ENCODE measurements at places on chromosomes 7 and 10. TPM values are rescaled to one million over a fixed set of nuclear protein-coding genes. Genes with fewer than 3 reads are reported as not detected.

GRCh38 chr10:88687853-88688467 is 18.1 kb upstream of the LIPK start:
- H3K4me1 ChIP-seq, result peaks cover 5% of the 10 kb centered on the region
- no peak for DNase-seq
- peaks cover 33% of the 10 kb centered on the region for H3K27me3 ChIP-seq
- no peak overlapping the region for H3K4me3 ChIP-seq
- no peak overlapping the region for H3K27ac ChIP-seq
- peaks cover under 1% of the 10 kb centered on the region for H3K36me3 ChIP-seq

DNA sequence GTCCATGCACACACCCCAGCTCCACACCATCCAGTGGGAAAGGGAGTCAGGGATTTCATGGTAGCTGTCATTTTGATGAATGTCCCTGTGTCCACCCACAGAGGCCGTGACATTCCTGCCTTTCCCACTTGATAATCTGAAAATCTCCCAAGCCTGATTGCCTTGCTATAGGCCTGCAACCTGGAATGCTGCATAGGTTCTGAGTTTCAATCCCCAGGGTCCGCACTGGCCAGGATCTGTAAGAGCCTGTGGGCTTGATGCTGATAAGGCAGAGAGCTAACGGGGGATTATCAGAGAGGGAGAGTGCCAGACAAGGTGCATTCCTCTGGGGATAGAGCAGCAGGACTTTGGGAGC is 57.5 kb downstream of the RBM20 start:
- no peak for DNase-seq
- H3K27me3 ChIP-seq, result no peaks in the 10 kb centered on the region
- H3K36me3 ChIP-seq, result no peaks in the 10 kb centered on the region
- H3K4me3 ChIP-seq, result no peak overlapping the region

- H3K27me3 ChIP-seq, result no peaks in the 10 kb centered on the region
- DNase-seq, result no peak
- H3K36me3 ChIP-seq, result no peaks in the 10 kb centered on the region
- no peak overlapping the region for H3K27ac ChIP-seq
- H3K4me3 ChIP-seq, result no peak overlapping the region
Observed at GRCh38 chr10:131213741-131214505, 97.6 kb downstream of the TCERG1L start.

FFAR4 gene
- not detected for total RNA-seq

DNA sequence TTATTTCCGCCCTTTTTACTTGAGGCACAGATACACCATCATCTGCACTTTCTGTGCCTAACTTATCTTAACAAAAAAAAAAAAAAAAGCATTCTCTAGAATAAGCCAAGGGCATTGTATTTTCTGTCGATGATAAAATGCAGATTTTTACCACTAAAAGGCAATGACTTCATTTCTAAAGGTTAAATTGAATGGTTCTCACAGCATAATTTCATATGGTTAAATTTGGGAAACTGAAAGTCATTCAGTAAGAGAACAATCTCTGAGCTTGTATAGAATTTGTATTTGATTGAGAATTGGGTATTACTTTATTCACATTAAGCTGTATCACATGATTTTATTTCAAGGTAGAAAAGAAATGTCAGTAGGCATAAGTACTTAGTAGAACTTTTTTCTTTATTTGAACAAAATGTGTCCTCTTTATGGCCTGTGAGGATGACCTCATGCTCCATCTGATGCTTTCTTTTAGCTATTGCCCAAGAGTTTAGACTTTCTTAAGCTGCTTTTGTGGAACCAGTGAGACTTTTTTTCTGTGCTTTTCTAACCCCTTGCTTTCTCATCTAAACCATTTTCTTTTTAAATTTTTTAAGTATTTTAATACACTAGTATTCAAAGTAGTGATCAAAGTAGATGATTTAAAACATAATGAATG is 110.3 kb downstream of the LRRC4 start:
- H3K36me3 ChIP-seq, result peaks cover 2% of the 10 kb centered on the region
- H3K4me3 ChIP-seq, result no peak overlapping the region

SVOPL gene
- total RNA-seq, result not detected

- H3K27ac ChIP-seq, result peak overlapping the region; percentile 83
- no peak overlapping the region for H3K4me3 ChIP-seq
- H3K4me1 ChIP-seq, result peaks cover 29% of the 10 kb centered on the region
Observed at GRCh38 chr7:107179326-107180164, 10.7 kb downstream of the HBP1 start.

DNA sequence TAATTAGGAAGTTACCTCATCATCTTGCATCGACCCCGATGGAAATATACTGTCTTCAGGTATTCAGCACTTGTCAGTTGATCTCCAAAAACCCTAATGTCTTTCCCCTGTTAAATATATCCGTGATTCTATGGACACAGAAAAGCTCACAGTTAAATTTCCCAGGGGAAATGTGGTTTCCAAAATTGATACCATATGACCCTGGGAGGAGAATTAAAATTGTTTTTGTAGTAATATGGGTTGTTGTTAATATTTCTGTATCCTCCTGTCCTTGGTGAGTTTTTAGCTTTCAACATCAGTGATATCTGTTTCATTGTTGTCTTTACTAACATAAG is 132.1 kb downstream of the CELF2 start:
- no peaks in the 10 kb centered on the region for H3K27me3 ChIP-seq
- DNase-seq, result no peak
- H3K27ac ChIP-seq, result peak overlapping the region; percentile 99
- peaks cover 87% of the 10 kb centered on the region for H3K4me1 ChIP-seq
- H3K36me3 ChIP-seq, result no peaks in the 10 kb centered on the region

DNA sequence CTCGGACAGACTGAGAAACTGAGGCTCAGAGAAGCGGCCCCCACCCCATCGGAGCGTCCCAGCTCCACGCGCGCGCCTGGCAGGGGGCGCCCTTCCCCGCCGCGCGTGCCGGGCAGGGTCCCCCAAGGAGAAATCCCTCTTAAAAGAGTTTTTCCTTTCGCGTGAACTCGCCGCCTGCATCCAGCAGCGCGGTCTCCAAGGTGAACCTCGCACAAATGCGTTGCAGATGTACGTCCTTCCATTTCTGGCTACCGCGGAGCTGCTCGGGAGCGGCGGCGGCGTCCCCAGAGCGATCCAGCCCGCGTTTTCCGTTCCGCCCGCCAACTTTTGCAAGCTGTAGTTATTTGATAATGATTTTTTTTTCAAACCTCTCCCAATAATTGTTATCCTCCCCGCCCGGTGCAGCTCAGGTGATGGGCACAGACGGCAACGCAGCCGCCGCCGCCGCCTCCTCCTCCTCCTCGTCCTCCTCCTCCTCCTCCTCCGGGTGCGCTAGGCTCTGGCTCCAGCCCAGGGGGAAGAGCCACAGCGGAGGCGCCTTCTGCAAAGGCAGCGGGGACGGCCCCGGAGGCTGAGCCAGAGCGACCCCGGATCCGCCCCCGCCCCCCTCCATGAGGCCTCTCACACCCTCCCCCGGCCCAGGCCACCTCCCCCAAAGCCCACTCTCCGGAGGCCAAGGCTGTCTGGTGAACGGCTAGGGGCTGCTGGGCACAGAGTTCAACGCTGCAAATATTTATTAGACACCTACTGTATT is 74.0 kb upstream of the CUX1 start:
- H3K4me1 ChIP-seq, result peaks cover 7% of the 10 kb centered on the region
- H3K4me3 ChIP-seq, result peak overlapping the region; percentile 75
- H3K27ac ChIP-seq, result no peak overlapping the region
- H3K27me3 ChIP-seq, result no peaks in the 10 kb centered on the region
- H3K36me3 ChIP-seq, result no peaks in the 10 kb centered on the region
